Cardiac fibroblast (primary cell): ENCODE measurements at places on chromosomes 3 and 15.

DNA sequence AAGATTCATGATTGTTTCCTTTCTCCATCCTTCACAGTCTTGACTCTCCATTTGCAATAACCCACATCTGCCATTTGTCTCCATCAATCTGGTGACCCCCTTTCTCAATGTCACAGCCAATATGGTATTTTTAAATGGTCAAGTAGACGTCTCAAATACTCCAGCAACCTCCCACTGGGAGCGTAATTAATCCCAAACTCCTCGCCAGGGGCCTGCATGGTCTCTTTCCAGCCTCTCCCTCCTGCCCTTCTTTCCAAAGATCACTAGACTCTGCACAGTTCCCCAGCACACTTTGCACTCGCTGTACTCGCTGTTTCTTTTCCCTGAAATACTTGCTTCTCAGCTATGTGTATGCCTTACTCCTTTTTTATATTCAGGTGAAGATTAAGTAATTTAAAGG is 115.3 kb downstream of the PLCH1 start:
- DNase-seq, result no peak

DNA sequence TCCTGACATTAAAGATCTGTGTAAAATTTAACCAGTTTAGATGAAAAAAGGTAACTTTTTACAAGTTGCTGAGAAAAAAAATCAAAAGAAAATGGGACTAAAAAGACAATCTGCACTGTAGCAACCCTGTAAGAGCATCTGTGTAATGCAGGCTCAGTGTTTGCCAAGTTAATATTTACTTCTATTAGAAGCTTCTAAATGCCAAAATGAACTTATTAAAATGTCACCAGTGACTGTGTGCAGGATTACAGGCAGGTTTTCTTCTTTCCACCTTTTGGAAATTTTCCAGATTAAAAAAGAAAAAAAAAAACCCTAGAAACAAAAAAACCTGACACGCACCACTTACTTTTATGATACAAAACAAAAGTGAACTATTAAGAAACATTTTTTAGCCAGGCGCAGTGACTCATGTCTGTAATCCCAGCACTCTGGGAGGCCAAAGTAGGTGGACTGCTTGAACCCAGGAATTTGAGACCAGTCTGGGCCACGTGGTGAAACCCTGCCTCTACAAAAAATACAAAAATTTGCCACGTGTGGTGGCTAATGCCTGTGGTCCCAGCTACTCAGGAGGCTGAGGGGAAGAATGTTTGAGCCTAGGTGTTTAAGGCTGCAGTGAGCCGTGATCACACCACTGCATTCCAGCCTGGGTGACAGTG is 87.2 kb downstream of the TJP1 start:
- DNase-seq, result no peak

DNA sequence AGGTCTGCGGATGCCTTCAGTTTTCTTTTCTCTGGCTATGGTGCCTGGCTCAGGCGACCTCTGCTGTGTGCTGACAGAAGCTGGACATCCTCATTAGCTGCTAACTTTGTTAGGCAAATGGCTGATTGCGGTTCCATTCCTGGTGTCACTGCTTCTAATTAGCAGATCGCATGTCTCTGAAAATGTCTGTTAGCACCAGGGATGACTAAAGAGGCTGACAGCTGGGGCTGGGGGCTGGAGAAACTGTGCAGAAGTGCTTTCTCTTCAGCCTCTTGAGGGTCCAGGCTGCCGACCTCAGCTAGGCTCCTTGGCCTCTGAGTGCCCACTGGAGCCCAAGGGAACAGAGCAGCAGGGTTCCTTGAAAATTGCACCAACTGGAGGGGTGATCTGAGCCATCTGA is 39.3 kb downstream of the CHCHD6 start:
- no peak for DNase-seq

- DNase-seq, result peak; percentile 42
Measured at GRCh38 chr3:105867712-105868430, 941 bp downstream of the CBLB start.

- peak; percentile 92 for DNase-seq
Measured at GRCh38 chr3:195210266-195210973, 60.5 kb downstream of the XXYLT1 start.

GRCh38 chr3:14877469-14877868 is 58.7 kb downstream of the FGD5 start:
- DNase-seq, result no peak

GRCh38 chr3:27326629-27327545 is 42.3 kb downstream of the NEK10 start:
- peak; percentile 89 for DNase-seq

- no peak for DNase-seq
Measured at GRCh38 chr15:101390060-101390459, 95.0 kb upstream of the SNRPA1 start.

DNA sequence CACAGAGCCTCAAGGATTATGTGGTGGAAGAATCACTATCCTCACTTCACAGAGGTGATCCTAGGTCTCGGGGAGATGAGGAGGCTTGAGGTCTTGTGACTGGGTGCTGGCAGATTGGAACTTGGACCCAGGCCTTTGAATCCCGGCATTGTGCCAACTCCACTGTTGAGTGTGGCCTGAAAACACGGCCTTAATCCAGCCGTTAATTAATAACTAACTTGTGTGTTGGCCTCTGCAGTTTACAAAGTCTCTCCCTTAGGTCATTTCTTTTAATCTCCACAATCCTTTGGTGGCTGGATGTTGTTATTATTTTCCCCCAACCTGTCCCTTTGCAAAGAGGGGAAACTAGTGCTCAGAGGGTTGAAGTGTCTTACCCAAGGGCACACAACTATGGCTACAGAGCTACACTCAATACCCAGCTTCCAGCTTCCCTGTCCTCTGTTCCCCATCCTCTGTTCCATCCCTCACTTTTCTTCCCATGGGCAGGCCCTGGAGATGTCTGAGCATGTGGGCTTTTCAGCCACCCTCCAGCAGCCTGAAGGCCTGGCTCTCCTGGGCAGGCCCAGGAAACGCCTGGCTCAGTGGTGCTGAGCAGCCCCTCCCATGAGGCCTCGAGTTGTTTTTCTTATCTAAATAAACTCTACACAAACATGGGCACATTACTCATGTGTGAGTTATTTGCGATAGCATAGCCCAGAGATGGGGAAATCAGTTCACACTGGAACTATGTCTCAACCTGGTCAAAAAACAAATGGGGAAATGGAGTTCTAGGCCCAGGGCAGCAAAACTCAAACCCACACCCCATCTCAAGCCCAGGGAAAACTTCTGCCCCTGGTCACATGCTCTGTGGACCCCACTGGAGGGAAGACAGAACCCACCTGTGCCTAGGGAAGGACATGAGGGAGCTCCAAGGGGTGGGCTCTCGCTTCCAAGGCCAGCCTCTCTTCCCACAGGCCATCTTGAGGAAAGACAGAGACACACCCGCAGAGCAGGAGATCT is 16.8 kb upstream of the SMAD3 start:
- peak; percentile 87 for DNase-seq

GRCh38 chr3:126758882-126759281 is 54.8 kb downstream of the CHCHD6 start:
- no peak for DNase-seq

DNA sequence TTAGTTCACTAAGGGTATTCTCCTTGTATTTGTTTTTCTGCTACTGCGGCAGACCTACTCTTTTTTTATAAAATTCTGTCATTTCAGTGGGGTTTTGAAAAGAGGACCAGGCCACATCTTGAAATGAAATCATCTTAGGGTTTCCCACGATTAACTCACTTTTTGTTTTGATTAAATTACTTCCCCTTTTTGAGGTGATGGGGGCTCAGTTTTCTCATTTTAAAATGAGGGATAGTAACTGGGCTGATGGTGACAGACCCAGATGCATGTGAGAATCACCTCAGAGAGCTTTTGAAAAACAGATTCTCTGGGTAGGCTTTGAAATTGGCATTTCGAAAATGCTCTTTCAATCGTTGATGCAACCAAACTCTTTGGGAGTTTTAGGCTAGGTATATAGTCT is 24.2 kb downstream of the UBE2Q2 start:
- no peak for DNase-seq

DNA sequence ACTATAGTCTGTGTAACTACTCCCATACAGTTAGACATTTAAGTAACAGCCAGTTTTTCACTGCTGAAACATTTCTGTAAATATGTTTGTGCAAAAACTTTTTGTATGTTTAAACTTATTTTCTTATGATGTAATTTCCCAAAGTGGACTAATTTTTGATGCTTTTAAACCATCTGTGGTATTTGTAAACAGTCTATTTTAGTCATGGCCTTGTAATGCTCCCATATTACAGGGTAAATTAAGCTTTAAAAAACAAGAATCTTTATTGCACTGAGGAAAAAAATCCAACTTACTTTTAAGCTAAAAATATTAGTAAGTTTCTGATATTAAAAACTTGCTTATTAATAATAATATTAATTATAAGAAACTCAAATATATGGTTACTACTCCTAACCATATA is 13.5 kb downstream of the CCDC14 start:
- DNase-seq, result no peak

GRCh38 chr3:50205413-50206276 is 574 bp downstream of the SLC38A3 start:
- DNase-seq, result no peak

DNA sequence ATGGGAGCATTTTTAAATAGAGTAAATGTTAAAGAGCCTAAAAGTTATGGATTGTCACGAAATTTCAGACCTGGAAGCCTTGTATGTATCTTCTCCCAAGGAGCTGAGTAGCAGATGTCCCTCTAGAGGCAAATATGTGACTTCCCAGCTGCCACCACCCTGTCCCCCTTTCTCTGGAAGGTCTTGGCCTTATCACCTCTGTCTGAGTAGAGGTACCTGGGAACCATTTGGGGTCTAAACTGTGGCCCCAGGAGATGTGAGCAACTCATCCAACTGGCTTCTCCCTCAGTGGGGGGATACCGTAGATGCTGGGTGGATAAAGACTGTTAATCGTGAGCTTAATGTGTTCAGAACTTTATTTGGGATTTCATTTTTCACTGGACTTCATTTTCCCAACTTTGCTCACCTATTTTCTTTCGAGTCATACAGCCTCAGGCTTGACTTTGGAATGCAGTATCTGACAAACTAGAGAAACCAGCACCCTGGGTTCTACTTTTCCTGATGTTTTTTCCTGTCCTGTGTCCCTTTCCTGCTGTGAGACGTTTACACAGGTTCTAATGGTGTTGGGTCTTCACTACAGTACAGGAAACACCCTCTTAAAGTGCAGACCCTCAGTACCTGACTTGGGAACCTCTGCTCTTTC is 53.3 kb upstream of the CCR4 start:
- no peak for DNase-seq

GRCh38 chr3:128383316-128384235 is 83.1 kb downstream of the DNAJB8 start:
- peak; percentile 62 for DNase-seq

GRCh38 chr3:105397974-105398373 is 31.3 kb downstream of the ALCAM start:
- no peak for DNase-seq

GRCh38 chr3:137300703-137301102 is 342.9 kb downstream of the IL20RB start:
- no peak for DNase-seq

GRCh38 chr3:154227531-154227930 is 96.8 kb downstream of the DHX36 start:
- no peak for DNase-seq

- DNase-seq, result peak; percentile 11
Measured at GRCh38 chr15:26974120-26974780, 3.3 kb downstream of the GABRG3 start.

DNA sequence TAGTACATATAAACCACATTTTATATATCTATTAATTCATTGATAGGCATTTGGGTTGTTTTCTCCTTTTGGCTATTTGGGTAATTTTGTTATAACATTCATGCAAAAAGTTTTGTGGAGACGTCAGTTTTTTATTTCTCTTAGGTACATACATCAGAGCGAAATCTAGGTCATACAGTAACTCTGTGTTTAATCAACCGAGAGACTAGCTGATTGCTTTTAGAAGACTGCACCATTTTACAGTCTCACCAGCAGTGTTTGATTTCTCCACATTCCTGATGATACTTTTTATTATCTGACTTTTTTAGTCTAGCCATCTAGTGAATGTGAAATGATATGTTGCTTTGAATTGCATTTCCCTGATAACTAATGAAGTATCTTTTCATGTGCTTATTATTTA is 1019.3 kb downstream of the NSUN3 start:
- no peak for DNase-seq

GRCh38 chr3:34157491-34157890 is 359.1 kb downstream of the PDCD6IP start:
- no peak for DNase-seq

DNA sequence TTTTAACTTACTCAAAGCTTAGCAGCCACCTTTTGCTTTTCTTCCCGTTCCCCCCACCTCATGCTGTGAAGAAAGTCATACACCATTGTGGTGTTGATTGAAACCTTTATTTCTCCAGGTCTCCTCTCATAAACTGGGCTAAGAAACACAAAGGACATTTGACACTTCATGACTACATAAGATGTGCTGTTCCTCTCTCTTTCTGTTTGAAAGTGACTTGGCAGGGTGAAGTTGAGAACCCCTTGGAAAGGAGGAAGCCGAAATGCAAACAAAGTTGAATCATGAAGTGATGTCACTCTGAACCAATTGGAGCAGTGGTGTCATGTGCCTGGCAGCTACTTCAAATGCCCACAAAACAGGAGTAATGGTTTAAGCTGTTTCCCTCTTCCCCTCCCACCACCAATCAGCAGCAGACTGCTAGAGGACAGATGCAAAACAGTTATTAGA is 174.7 kb downstream of the IGF1R start:
- DNase-seq, result peak; percentile 81

DNA sequence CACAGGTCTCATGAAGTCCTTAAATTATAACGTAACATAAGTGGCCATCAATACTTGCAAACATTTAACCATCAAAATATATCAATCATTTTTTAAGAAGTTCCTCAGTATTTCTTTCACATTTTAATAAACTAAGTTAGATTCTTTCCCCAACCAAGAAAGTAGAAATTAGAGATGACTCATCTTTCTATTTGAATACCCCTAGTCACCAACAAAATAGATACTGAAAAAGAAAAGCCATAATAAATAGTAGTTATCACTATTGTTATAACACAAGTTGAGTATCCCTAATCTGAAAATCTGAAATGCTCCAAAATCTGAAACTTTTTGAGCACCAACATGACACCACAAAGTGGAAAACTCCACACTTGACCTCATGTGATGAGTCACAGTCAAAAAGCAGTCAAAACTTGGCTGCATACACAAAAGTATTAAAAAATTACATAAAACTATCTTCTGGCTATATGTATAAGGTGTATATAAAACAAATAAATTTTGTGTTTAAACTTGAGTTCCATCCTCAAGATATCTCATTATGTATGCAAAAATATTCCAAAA is 3.7 kb downstream of the SHQ1 start:
- DNase-seq, result peak; percentile 37

DNA sequence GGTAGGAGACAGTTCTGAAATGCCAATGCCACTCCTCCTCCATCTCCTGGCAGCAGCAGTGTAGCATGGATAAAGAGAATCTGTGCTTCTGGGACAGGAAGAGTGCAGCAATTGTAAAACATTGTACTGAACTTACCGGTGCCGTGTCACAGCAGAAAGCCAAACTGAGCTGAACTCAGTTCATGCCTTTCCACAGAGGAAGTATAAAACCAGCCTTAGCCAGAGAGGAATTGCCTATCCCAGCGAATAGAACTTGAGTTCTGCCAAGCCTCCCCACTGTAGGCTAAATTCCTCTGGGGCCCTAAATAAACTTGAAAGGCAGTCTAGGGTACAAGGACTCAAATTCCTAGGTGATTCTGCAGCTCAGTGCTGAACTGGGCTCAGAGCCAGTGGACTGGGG is 148.8 kb downstream of the SLC9A9 start:
- no peak for DNase-seq
